ENCODE measurements at places on chromosomes 2 and 18. TPM values are rescaled to one million over a fixed set of nuclear protein-coding genes. Genes with fewer than 3 reads are reported as not detected.

DNA sequence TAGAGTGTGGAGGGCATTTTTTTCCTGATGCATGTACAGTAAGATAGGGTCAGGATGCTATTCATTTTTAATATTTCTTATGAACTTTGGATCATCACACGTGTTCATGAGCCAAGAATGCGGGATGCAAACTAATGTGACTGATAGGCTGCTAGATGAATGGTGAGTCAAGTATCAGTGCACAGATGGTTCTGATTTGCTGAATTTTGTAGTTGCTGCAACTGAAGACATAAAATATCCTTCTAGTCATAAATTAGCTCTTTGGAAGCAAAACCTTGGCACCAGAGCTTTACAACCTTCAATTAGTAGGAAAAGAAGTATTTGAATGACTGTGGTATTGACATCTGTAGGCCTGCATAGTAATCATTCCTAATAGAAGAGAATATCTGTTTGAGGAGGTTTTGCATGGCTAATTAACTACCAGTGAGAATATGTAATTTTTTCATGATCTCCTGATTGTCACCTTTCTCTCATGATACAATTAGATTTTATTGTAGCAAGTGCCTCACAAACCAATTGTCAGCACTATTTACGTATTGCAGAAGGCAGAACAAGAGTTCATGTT lies 94.0 kb downstream of the VRK2 start:
- DNase-seq = no peak

GRCh38 chr2:127080938-127081755 lies 25.8 kb downstream of the BIN1 start:
- DNase-seq = no peak

- no peak for DNase-seq
These were observed 111.7 kb upstream of the ATP5MC3 start for GRCh38 chr2:175293195-175293594.

GRCh38 chr2:191728750-191729624 lies 51.1 kb downstream of the NABP1 start:
- no peak for DNase-seq

- no peak for DNase-seq
These were observed 19.4 kb upstream of the MPPE1 start for GRCh38 chr18:11927497-11927896.

DNA sequence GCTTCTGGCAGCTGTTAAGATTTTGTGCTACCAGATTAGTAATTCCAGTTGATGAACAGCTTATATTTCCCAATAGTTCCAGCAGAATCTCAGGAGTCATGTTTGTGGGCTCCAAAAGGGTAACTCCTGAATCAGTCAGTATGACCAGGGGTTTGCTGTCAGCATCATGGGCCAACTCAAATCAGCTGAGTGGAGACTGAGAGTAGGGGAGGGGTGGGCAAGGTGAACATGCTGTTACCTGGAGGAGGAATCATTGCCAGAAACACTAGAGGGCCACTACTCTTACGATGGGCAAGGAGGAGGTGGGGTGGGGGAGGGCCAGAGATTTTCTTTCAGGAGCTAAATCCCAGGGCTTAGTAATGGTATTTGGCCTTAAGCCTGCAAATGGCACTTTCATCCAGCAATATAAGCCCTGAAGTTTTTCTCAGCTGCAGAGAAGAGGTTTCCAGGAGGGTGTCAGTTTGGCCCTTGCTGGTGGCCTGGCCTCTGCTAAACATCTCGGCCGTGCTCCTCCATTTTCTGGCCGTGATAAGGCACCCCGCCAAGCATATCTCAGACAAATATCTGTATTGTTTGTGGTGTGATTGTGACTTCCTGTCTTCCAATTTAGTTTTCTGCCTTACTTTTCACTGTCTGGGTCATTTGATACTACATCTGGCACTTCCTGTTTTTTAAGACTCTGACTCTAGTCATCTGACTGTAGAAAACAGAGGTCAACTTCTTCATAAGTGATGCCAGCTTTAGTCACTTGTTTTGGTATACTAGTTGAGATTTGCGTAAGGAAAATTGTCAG lies 120.5 kb upstream of the CXCR4 start:
- no peak for DNase-seq

DNA sequence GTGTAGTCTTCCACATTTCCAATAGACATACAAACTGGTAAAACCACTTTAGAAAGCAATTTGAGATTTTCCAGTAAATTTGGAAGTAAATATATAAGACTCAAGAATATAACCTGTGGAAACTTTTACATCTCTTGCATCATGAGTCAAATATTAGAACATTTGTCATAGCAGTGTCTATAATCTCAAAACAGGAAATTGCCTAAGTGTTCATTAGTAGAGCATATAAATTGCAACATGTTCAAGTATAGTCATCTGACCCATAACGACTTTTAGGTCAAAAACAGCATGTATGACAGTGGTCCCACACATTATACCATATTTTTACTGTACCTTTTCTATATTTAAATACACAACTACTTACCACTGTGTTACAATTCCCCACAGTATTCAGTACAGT lies 555.9 kb upstream of the VRK2 start:
- DNase-seq = no peak

GRCh38 chr18:12159446-12159845 lies 65.8 kb downstream of the ANKRD62 start:
- DNase-seq = no peak

DNA sequence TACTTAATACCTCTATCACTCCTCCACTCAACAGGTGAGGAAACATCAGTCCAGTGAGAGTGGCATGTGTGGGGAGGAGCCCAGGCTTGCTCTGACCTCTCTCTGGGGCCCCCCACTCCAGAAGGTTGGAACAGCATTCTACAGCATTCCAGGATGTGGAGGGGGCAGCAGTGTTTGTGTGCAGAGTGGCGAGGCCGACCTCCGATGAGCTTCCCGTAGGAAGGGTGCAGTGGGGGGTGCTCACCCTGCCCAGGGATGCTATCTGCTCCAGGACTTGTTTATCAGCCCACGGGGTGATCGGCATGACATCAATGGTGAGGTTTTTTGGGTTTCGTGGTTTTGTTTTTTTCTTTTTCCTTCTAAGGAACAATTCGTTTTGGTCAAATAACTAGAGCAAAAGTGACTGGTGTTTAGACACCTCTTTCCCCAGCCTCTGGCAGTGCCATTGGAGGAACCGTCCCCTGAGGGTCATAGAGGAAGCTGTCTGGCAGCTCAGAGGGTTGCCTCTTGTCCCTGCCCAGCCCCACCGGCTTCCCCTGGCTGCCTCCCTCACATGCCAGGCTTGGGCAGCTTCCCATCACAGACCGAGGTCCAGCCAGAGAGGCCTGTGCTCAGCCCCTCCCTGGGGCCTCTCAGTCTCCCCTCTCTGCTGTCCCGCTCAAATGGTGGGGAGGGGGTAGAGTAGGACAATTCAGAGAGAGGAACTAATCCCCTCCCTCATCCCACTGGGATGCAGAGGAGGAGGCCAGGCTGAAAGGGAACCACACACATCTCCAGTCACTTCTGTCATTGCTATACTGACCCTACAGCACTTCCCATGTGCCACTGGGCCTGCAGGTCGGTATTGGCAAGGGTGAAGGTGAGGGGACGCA lies 96.5 kb downstream of the ZFP36L2 start:
- no peak for DNase-seq

GRCh38 chr2:219057709-219058540 lies 2.8 kb downstream of the IHH start:
- no peak for DNase-seq

GRCh38 chr2:233384811-233385488 lies 30.7 kb downstream of the DGKD start:
- DNase-seq = no peak

- DNase-seq = peak; percentile 43
These were observed at the start of gene KIF5C for GRCh38 chr2:148874868-148875341. KIF5C (plus strand) TSS chr2:148875227; CDS start chr2:148875618, 391 bp downstream.

DNA sequence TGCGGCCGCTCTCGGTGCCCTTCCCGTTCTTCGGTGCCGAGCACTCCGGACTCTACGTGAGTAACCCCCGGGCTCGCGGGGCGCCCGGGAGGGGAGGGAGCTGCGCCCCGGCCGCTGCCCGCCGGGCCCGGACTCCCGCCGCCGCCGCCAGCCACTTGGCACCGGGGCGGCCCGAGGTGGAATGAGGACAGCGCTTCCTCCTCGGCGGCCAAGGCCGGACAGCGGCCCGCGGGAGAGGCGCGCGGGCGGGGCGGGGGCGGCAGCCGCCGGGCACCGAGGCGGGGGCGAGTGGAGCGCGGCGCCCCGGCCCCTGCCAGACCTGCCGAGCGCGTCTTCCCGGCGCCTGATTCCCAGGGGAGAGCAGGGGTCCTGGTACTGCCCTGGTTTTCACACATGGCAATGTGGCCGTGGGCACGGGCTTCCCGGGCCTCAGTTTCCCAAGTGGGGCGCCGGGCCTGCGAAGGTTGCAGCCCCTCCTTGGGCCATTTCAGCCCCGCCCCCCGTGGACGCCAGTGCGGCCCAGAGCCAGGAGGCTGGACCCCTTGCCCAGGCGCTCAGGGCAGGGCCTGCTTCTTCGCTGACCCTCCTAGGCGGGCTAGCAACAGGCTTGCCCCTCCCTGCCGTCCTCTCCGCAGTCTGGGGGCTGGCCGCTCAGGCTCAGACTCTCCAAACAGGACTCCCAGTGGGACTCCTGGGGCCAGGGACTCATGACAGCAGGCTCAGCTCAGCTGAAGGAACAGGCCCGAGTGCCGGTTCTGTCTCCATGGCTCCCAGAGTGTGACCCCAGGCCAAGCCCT lies 775 bp downstream of the SNED1 start:
- no peak for DNase-seq

GRCh38 chr2:129672521-129672920 lies 306.9 kb upstream of the RAB6C start:
- no peak for DNase-seq

DNA sequence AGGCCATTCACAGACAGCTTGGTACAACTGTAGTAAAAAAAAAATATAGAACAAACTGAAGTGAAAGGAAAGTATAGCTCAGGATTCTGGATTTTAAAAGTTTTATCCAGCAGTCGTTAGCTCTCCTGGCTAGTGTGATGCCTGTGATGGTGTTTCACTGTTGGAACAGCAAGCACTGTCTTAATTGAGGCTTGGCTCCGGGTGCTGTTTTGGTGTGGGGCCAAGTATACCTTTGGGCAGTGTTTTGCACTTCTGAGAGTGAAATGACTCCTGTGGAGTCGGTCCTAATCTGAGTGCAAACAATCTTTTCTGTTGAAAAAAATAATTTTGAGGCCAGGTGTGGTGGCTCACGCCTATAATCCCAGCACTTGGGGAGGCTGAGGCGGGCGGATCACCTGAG lies 28.7 kb upstream of the RAB1A start:
- no peak for DNase-seq

DNA sequence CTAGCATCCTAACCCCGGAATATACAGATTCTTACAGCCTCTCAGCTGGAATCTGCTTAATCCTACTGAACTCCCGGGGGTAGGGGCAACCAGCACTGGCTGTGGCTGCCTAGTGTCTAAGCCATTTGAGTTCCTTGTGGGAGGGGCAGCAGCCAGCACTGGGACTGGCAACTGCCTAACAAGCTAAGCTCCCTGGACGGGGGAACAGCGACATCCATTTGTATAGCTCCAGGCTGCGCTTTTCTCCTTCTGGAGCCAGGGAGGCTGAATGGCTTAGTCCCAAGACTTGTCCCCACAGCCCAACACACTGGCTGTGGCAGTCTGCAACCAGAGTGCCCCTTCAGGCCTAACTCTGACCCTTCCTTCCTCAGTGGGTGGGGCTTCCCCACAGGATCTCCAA lies 787.2 kb downstream of the METTL4 start:
- no peak for DNase-seq

DNA sequence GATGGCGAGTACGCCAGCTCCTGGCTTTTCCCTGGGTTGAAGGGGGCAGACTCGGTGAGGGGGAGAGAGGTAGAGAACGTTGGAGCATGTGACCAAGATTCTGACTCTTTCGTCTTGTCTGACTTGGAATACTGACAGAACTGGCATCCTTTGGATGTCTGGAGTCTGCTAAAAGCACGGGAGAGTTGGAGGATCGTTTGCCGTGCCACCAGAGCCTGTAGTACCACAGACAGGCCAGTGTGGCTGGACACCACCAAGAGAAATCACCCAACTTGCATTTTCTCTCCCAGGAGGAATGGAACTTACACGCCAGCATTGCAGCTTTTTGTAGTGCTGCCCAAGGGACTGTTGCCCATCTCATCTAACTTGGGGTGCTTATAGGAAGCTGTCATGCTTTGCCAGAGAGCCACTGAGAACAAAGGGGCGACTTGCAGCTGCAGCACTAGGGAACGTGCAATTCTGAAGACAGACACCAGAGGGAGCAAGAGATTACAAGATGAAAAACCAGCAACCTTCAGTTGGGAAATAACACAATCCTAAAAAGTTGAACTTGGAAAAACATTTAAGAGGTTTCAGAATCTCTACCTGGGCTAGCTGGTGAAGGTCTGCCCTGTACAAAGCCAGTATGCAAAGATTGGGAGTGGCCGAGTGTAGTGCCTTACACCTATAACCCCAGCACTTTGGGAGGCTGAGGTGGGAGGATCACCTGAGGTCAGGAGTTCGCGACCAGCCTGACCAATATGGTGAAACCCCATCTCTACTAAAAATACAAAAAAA lies 24.1 kb downstream of the PSMG2 start:
- DNase-seq = no peak

GRCh38 chr2:84482603-84483002 lies 23.5 kb upstream of the SUCLG1 start:
- DNase-seq = no peak

DNA sequence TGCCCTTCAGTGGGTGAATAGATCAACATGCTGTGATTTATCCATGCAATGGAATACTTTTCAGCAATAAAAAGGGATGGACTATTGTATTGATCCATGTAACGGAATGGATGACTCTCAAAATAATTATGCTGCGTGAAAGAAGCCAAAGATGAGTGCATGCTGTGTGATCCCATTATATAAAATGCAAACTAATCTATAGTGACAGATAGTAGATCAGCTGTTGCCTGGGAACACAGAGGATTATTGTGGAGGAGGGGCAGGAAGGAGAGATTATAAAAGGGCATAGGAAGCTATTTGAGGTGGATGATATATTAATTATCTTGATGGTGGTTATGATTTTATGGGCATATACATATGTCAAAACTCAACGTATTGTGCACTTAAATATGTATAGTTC lies 55.5 kb upstream of the ADAM23 start:
- no peak for DNase-seq

Gene ICOS
- total RNA-seq = 0.21 TPM

Gene RTP5
- total RNA-seq = not detected

Gene IL1F10
- not detected for total RNA-seq

Gene COL5A2
- 964 TPM for total RNA-seq

Gene GPR55
- 0.05 TPM for total RNA-seq

Gene CPLX4
- not detected for total RNA-seq

Gene LYG2
- not detected for total RNA-seq

Gene BOD1L2
- not detected for total RNA-seq

Gene LOXL3
- total RNA-seq = 14.6 TPM

All from urinary bladder (tissue), 4 donors.